Panc1 (cell line): ENCODE measurements at places on chromosomes 1 and 21.

DNA sequence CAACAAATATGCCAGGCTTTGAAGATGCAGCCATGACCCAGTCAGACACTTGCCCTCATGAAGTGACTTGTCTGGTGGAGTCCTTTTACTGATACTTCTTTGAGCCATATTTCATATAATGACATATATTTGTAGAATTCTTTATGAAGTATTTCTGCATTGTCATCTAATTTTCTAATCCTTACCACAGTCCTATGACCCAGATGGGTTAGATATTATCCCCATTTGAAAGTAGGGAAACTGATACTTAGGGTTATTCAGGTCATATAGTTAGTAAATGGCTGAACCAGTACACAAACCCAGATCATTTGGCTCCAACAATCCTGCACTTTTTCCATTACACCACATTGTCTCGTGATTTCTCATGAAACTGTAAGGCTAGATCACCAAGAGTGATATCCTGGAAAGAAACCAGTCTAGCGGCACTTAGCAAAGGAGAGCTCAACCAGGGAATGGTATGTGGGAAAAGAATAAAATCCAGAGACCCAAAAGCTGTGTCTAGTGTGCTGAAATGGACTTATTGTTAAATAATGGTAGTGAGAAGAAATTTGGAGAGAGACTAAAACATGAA, 49.6 kb downstream of the ZFYVE9 start:
- no peak for DNase-seq

DNA sequence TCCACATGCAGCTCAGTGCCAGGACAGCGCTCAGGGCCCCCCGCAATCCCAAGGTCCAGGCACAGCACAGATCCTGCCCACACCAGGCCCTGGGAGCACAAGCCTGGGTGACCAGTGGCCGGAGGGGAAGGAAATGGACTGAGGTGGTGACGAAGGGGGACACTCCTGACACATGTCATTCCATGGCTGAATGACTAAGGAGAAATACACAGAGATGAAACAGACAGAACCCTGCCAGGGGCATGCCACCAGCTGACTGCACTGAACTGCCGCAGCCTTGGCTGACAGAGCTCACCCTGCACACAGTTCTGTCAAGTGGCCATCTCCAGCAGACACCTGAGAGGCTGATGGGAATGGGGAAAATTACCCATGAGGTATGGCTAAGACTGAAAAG, 56.1 kb downstream of the HSF2BP start:
- DNase-seq = no peak

DNA sequence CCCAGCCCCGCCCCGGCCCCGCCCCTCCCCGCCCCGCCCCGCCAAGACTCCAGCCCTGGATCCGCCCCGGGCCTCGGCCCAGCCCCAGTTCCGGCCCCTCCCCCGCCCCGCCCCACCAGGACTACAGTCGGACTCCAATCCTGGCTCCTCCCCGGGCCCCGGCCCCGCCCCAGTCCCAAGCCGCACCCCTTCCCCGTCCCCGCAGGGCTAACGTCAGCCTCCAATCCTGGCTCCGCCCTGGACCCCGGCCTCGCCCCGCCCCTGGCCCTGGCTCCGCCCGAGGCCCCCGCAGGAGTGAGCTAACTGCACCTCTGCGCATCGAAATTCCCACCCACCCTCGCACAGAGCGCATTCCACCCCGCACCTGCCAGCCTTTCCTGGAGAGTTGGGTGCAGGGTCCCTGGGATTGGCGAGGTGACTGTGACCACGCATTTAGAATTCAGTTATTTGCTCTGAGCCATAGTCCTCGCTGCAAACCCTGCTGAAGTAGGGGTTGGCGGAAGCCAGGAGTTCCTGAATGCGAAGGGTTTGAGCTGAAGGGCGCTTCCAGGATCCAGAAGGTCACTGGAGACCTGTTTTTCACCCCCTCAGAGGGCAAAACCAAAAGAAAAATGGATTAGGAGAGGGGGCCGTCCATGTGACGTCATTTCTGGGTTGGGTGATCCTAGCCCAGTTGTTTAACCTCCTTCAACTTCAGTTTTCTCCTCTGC, 588 bp upstream of the IGSF8 start:
- no peak for DNase-seq

- no peak for DNase-seq
Observed at GRCh38 chr1:11680270-11681070, 478 bp downstream of the MAD2L2 start.

- no peak for DNase-seq
Observed at GRCh38 chr1:7613106-7613850, 157.8 kb upstream of the VAMP3 start.
